M059J (cell line): ENCODE measurements at places on chromosomes 6 and 20. TPM values are rescaled to one million over a fixed set of nuclear protein-coding genes. Genes with fewer than 3 reads are reported as not detected.
A peak's percentile ranks its signal among the peaks of the same experiment; 100 is the strongest.

- DNase-seq = peak; percentile 53
Observed at GRCh38 chr20:63826753-63827152, 4.3 kb downstream of the ZBTB46 start.

GRCh38 chr6:130836055-130836640 is 8.9 kb downstream of the SMLR1 start:
- no peak for DNase-seq

GRCh38 chr20:16556301-16556700 is 16.9 kb downstream of the KIF16B start:
- DNase-seq = no peak

TLDC2 gene
- not detected in 2 replicates for total RNA-seq

EYA2 gene
- 0.02 and 0.15 TPM in 2 replicates for total RNA-seq

PDYN gene
- not detected in 2 replicates for total RNA-seq

- peak; percentile 61 for DNase-seq
Observed at GRCh38 chr6:108556866-108557493, 3.7 kb upstream of the FOXO3 start.

GRCh38 chr6:65818576-65818975 is 111.5 kb upstream of the EYS start:
- no peak for DNase-seq

DNA sequence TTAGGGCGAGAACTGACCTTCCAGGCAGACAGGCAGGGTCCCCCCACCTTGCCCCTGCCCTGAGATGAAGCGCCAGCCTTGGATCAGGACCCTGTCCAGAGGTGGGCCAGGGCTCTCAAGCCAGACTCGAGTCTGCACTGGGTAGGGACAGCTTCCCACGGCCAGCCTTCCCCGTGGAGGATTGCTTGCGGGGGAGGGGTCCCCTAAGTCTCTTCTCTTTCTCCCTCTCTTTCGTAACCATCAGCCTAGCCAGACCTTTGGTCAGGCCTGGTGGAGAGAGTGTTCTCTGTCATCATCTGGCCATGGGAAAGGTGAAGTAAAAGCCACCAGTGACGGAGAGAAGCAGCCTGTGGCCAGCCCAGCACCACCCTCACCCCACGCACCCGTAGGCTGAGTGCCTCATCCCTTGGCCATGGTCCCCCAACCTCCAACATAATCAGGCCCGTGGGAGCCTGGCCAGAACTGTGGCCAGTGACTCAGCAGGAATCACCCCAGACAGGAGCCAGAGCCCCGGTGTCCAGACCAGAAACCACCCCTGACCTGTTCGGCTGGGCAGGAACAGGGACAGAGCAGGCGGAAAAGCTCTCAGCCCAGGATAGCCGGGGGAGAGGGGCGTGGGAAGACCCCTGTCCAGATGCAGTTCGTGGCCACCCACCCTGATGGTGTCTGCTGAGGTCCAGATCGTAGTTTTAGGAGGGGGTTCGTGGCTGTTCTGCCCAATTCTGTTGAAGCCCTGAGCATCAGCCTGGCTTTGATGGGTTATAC is 47.1 kb downstream of the SNAI1 start:
- DNase-seq = peak; percentile 100

DNA sequence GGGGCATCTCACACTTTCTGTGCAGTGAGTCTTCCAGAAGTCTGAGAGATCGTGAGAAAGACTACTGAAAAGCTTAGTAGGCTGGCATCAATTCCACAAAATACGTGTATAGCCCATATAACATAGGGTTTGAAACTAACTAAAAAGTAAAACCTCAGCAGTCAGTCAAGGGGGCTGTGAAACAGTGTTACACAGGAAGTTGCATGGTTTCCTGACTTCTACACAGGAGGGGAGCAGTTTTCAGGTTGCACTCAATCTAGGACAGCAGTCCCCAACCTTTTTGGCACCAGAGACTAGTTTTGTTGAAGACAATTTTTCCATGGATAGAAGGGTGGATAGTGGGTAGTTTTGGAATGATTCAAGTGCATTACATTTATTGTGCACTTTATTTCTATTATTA is 4.7 kb upstream of the LY86 start:
- no peak for DNase-seq

GRCh38 chr6:113095841-113096240 is 748.7 kb downstream of the RFPL4B start:
- DNase-seq = no peak

DNA sequence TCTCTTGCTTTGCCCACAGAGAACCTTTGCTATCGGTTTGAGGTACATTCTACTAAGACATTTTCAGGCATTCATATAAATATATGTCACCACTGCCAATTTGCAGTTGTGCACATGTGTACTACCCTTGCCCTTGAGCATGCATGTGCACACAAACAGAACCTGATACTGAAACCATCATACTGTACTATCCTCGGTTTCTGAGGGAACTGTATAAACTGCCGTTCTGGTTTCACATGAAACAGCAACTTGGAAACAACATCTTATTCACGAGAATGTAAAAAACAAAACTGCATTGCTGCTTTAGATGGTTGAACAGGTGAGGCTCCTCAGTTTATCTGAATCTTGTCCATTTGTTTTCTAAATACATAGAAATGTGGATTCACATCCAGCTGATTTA is 151.2 kb upstream of the TMEM170B start:
- no peak for DNase-seq

- DNase-seq = peak; percentile 81
Observed at GRCh38 chr20:52313341-52313963, 121.9 kb upstream of the ZFP64 start.

GRCh38 chr6:162825597-162825996 is 97.8 kb downstream of the PACRG start:
- DNase-seq = no peak

EFCAB8 gene
- not detected in 2 replicates for total RNA-seq

DNA sequence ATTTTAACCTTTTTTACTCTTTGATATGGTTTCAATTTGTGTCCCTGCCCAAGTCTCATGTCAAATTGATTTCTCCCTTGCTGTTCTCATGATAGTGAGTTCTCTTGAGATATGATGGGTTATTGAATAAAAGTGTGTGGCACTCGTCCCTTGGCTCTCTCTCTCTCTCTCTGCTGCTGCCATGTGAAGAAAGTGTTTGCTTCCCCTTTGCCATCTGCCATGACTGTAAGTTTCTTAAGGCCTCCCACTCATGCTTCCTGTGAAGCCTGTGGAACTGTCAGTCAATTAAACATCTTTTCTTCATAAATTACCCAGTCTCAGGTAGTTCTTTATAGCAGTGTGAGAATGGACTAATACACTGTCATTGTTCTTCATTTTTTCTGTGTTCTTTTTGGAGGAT is 48.5 kb downstream of the LIN28B start:
- DNase-seq = no peak

DNA sequence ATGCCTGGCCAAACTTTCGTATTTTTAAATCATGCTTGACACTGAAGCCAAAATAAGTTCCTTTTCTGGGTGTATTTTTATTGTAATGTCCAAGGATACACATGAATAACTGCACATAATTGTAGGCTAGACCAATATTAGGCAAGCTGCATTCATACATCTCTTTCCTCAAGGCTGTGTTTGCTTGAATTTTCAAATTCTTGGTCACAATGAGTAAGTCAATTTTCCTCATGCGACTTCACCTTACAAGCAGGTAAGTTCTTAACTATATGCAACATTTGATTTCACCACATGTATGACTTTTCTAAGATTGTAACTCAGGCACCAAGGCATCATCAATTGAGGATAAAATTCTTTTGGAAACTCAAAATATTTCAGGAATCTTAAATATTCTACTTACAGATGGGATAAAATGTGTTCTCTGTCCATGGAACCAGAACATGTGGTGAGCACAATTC is 112.4 kb upstream of the ZNF217 start:
- DNase-seq = no peak

DNA sequence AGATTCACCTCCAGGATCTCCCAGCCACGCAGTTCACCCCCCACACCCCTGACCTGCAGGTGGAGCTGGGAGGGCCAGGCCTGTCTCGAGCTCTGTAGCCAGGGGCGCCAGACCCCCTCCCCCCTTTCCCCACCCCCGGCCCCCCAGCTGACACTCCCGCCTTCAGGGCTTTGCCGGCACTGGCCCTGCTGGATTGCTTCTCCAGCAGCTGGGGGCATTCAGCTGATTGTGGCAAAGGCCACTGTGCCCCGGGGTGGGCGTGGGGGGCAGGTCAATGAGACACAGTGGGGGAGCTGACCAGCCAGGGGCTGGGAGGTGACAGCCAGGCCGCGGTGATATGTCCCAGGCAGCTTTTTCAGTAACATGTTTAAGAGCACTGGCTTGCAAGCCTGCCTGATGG is 22.2 kb downstream of the ZBP1 start:
- no peak for DNase-seq

GTSF1L gene
- not detected in 2 replicates for total RNA-seq

- peak; percentile 30 for DNase-seq
Observed at GRCh38 chr6:113671421-113671820, 185.7 kb upstream of the MARCKS start.

DNA sequence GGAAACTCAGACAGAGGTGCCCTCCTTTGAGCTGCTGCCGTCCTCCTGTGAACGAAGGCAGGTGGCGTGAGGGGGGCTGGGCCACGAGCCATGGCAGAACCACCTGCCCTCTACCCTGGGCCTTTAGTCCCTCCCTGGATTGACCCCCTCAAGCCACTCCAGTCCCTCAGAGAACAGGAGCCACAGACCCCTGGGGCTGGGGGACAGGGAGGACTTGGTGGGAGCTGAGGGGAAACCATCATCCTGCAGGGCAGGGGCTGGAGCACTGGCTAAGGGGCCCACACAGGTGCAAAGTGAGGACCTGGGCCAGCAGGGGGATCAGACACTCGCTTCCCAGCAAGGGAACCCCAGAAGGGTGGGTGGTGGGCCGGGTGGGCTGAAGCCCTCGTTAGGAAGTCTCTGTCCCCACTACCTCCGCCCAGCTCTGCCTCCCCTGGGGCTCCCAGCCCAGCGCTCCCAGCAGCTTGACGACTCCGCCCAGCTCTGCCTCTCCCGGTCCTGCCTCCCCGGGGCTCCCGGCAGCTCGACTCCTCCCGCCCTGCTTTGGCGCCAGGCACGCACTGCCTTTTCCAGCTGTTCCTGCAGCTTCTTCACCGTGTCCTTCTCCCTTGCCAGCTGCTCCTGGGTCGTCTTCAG is 44.4 kb downstream of the DSTN start:
- DNase-seq = peak; percentile 43

DNA sequence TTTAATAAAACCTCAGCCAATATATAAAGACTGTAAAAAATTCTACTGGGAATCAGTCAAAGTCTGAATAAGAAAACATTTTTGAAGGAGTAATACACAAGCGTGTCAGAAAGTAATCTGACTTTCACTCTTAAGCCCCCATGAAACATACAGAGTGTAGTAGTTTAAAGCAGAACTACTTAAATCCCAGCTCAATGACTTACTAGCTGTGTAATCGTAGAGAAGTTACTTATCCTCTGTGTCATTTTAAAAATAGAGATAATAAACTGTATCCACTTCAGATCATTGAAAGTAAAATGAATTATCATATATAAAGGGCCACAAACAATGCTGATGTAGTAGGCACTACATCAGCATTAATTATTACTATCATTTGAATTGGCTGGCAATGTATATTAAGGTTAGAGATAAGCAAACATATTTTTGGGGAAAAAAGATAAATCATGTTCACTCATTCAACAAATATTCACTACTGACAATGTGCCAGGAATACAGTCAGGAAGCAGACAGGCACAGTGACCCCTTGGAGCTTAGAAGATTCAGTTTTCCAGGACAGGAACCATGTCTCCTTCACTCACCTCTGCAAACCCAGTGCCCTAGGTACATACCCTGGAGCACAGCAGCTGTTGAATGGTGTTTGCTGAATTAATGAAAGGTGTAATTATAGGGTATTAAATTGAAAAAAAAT is 14.4 kb downstream of the REPS1 start:
- peak; percentile 85 for DNase-seq

GRCh38 chr6:156998794-156999330 is 221.7 kb downstream of the ARID1B start:
- DNase-seq = no peak

SERINC1 gene
- total RNA-seq = 153 and 202 TPM in 2 replicates

RSPO3 gene
- total RNA-seq = 0.42 TPM in 1 of 2 replicates, not detected in the other

DNA sequence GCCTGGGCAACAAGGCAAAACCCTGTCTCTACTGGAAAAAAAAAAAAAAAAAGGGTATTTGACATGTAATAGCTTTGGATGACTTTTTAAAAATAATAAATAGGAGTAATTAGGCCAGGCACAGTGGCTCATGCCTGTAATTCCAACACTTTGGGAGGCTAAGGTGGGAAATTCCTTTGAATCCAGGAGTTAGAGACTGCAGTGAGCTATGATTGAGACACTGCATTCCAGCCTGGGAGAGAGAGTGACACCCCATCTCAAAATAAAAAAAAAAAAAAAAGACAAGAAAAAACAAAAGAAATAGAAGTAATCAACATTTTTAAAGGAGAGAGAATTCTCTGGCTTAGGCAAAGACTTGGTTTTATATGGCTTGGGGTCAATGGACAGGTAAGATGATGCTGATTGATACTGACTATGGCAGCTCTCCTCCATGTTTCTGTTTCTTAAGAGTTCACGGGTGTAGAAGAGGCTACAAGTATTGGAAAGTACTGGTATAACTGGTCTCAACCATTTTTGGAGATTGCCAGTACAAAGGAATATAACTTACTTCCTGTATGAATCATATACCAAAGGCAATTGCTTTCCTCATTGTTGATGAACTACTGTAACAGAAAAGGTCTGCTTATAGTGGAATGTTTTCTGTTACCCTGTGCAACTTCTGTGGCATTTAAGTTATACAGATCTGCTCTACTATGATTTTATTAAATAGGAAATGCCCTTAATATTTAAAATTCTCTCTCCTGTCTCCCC is 10.1 kb downstream of the MAP3K5 start:
- DNase-seq = peak; percentile 63

DNA sequence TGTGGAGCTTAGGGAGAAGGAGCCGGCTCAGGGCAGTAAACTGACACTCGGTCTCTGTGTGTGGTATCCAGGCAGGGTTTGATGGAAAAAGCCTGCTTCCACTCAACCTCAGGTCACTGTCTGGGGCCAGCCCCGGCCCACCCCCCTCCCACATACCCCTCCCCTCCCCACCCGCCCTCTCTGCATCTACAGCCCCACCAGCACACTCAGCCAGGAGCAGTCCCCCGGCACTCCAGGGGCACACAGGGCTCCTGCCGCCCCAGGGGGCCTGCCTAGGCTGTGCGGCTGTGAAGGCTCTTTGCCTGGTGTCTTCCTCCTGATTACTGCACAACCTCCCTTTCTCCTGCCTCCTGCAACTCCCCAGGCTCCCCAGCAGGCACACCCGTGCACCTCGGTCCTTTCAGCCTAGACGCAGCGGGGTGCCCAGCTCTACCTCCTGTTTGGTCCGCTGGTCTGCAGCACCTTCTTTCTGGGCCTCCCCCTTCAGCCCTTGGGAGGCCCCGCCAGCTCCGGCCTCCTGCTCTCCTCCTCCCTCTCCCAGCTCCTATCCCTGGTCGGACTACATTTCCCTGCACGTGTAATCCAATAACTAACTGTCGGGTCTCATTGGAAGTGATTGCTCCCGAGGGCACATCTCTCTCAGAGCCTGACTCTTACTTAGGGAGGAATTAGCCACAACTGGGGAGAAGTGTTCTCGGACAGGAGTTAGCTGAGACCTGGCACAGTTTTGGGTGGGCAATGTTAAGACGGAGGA is 1.3 kb upstream of the FOXF2 start:
- no peak for DNase-seq

GRCh38 chr6:13635948-13636658 is 21.0 kb downstream of the NOL7 start:
- DNase-seq = no peak
